ENCODE measurements at places on chromosomes 6 and 20. TPM values are rescaled to one million over a fixed set of nuclear protein-coding genes. Genes with fewer than 3 reads are reported as not detected.
A peak's percentile ranks its signal among the peaks of the same experiment; 100 is the strongest.

DNA sequence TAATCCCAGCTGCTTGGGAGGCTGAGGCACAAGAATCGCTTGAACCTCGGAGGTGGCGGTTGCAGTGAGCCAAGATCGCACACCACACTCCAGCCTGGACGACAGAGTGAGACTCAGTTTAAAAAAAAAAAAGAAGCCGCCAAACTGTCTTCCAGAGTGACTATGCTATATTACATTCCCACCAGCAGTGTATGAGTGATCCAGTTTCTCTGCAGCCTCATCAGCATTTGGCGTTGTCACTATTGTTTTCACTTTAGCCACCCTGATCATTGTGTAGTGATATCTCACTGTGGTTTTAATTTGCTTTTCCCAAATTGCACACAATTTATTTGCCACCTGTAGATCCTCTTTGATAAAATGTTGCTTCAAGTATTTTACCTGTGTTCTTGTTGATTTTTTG, 6.0 kb upstream of the AKAP12 start:
- peak overlapping the region; percentile 1 for H3K27ac ChIP-seq
- peaks cover 3% of the 10 kb centered on the region for H3K4me1 ChIP-seq
- H3K4me3 ChIP-seq, result no peak overlapping the region
- no peaks in the 10 kb centered on the region for H3K36me3 ChIP-seq
- no peaks in the 10 kb centered on the region for H3K27me3 ChIP-seq

- no peaks in the 10 kb centered on the region for H3K36me3 ChIP-seq
- no peak for DNase-seq
Measured at GRCh38 chr6:137188855-137189254, 15.4 kb upstream of the IL22RA2 start.

- no peaks in the 10 kb centered on the region for H3K27me3 ChIP-seq
- H3K36me3 ChIP-seq, result no peaks in the 10 kb centered on the region
- no peak for DNase-seq
- H3K4me1 ChIP-seq, result no peaks in the 10 kb centered on the region
- no peak overlapping the region for H3K27ac ChIP-seq
Measured at GRCh38 chr20:10621149-10621548, 52.6 kb downstream of the JAG1 start.

GRCh38 chr6:52733172-52733571, 30.1 kb downstream of the GSTA2 start:
- no peak for DNase-seq
- H3K4me3 ChIP-seq, result no peak overlapping the region
- peaks cover 2% of the 10 kb centered on the region for H3K4me1 ChIP-seq
- H3K36me3 ChIP-seq, result no peaks in the 10 kb centered on the region
- H3K27ac ChIP-seq, result no peak overlapping the region

GRCh38 chr20:51526754-51527153, 15.8 kb downstream of the NFATC2 start:
- no peaks in the 10 kb centered on the region for H3K27me3 ChIP-seq
- peaks cover 2% of the 10 kb centered on the region for H3K4me1 ChIP-seq
- no peak overlapping the region for H3K4me3 ChIP-seq
- H3K36me3 ChIP-seq, result no peaks in the 10 kb centered on the region
- no peak overlapping the region for H3K27ac ChIP-seq
- no peak for DNase-seq

- no peak for DNase-seq
- H3K4me1 ChIP-seq, result no peaks in the 10 kb centered on the region
- no peak overlapping the region for H3K27ac ChIP-seq
- no peaks in the 10 kb centered on the region for H3K27me3 ChIP-seq
- H3K4me3 ChIP-seq, result no peak overlapping the region
Measured at GRCh38 chr6:46381579-46381978, 109.7 kb downstream of the RCAN2 start.

DNA sequence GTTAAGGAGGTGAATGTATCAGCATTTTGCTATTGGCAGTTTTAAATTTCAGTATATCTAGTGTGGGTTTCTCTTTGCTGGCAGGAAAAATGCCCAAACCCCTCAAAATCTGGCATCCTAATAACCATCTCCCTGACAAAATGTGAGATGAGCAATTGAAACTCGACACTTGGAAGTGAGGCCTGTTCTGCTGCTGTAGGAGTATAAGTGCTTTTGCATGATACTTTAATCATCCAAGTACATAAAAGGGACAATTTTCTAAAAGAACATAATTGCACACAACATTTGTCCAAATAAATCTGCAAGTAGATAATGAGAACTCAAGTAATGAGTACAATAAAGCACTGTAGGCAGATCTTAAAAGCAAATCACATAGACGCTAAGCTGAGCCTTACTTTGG, 36.5 kb downstream of the LAMP5 start:
- H3K27me3 ChIP-seq, result no peaks in the 10 kb centered on the region
- no peaks in the 10 kb centered on the region for H3K4me1 ChIP-seq
- no peak overlapping the region for H3K27ac ChIP-seq
- no peaks in the 10 kb centered on the region for H3K36me3 ChIP-seq
- H3K4me3 ChIP-seq, result no peak overlapping the region
- no peak for DNase-seq

KCNK5 gene
- 2.7 TPM for total RNA-seq

SF3B5 gene
- total RNA-seq, result 198 TPM
